ENCODE measurements at places on chromosomes 13 and 19. TPM values are rescaled to one million over a fixed set of nuclear protein-coding genes. Genes with fewer than 3 reads are reported as not detected.

ATP4B gene
- not detected for total RNA-seq

SPC24 gene
- 0.15 TPM for total RNA-seq

ZNF780A gene
- 32.3 TPM for total RNA-seq

NCLN gene
- 55.0 TPM for total RNA-seq

DNA sequence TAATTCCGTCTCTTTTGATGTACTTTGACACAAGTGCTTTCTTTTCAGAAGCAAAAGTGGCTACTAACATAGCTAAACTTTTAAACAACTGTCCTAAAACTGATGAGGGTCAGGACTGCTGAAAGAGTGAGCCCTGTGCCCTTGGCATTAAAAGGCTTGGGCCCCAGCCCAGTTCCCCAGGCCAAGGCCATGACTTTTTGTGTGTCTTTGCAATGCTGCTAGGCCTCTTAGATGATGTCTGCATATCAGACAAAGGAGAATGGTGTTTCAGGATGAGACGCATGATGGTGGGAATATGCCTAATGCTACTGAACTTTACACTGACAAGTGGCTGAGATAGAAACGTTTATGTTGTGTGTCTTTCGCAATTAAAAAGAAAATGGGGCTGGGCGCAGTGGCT lies 38.0 kb downstream of the SLC7A9 start:
- DNase-seq, result no peak

DNA sequence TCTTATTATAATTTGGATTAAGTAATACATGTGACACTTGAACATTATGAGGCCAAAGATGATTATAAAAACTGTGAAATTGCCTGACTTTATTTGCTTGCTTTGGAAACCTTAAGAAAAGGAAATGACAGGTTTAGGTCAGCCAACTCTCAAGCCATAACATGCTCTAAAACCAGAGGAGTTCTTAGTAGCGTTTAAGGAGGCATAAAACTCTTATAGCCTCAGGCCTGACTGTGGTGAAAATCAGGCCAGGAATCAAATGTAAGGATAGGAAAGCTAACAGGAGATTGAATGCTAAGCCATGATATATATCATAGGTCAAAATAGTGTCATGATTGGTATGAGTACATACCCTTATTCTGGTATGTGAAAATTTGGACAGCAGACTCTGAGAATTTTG lies 1142.4 kb upstream of the MIR17HG start:
- no peak for DNase-seq

OR10H1 gene
- 0.07 TPM for total RNA-seq

GRCh38 chr13:53941588-53942190 lies 913.1 kb downstream of the OLFM4 start:
- no peak for DNase-seq

DNA sequence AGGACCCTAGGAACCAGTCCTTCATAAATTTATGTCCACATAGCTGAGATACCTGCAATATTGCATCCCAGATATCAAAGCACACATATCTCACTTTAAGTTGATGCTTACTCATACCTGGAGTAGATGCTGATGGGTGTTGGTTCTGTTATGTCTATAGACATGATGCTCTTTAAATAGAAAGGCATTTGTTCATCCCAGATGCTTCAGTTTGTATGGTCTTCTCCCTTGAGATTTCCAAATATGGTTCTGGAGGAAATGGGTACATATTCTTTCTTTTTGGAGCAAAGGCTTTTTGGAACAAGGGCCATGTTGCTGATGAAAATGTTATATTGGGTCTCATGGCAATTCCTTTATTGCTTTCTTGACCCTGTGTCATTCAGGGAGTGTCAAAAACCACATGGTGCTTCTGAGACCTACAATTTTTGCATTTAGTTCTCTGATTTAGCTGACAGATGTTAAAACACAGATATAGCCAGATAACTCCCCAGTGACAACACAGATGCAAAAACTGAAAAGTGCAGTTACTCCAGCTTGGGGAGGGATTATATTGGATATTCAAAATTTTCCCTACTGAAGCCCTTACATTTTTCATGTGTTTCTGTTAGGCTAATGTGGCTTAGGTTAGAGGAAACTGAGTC lies 211.4 kb downstream of the KCNRG start:
- DNase-seq, result no peak

MEIOSIN gene
- total RNA-seq, result not detected
